ENCODE measurements at places on chromosomes 5 and 9.

DNA sequence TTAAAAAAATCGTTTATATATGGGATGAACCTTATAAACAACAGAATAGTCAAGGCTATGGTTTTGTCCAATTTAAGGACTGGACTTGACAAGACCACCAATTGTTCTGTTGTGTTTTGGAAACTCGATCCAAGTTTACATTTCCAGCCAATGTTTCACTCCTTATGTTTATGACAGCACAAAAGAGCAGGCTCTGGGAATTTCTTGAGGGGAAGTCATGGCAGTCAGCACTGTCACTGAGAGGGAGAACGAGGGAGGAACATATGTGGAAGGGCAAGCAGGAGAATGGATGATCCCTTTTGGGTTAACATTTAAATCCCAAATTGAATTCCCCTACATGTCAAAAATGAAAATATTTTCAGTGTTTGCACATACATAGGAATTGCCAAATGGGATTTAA is 292.5 kb downstream of the MARCHF11 start:
- no peak for DNase-seq

GRCh38 chr5:36573438-36573837 is 33.0 kb upstream of the SLC1A3 start:
- no peak for DNase-seq

- no peak for DNase-seq
Observed at GRCh38 chr5:151675611-151676313, 11.0 kb downstream of the SPARC start.

GRCh38 chr5:151205411-151205810 is 18.5 kb downstream of the CCDC69 start:
- no peak for DNase-seq

GRCh38 chr9:90393365-90394152 is 249.1 kb downstream of the DIRAS2 start:
- no peak for DNase-seq

GRCh38 chr9:122366074-122366660 is 4.7 kb upstream of the PTGS1 start:
- no peak for DNase-seq

DNA sequence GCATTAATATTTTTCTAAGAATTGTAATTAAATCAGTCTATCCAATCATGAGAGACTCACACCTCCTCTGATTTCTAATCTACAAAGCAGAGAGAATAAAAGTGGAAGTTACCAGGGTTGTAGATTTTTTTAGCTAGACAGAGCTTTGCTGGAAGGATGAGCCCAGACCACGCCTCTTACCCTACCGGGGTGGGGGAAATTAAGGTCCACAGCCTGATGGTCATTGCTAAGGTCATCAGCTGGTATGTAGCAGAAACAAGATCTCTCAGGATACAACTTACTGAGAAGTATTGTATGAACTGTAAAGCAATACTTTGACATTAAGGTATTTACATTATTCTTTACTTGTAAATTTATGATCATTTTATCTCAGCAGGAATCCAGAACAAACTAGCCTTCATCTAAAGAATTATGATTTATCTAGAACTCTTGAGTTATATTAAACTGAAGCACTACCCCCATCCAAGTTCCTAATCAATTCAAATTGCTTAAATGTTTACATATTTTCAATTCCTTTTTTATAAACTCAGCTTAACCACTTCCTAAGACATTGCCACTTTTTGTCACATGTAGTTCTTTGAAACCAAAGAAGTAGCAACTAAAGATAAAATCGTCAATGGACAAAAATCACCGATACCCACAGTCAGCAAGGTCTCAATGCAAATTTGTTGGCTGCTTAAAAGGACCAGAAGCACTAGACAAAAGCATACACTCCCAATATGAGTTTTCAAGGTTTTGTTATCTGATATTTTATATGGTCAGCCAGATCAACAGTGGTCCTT is 225.8 kb upstream of the DAPK1 start:
- no peak for DNase-seq

- DNase-seq, result no peak
Observed at GRCh38 chr9:130129432-130130061, 42.7 kb upstream of the NCS1 start.

- no peak for DNase-seq
Observed at GRCh38 chr9:17230646-17231045, 95.8 kb downstream of the CNTLN start.

- no peak for DNase-seq
Observed at GRCh38 chr9:83035143-83035542, 27.8 kb downstream of the RASEF start.

GRCh38 chr5:660491-661030 is 32.6 kb downstream of the TPPP start:
- DNase-seq, result no peak

GRCh38 chr9:89026876-89027275 is 35.6 kb downstream of the S1PR3 start:
- no peak for DNase-seq

DNA sequence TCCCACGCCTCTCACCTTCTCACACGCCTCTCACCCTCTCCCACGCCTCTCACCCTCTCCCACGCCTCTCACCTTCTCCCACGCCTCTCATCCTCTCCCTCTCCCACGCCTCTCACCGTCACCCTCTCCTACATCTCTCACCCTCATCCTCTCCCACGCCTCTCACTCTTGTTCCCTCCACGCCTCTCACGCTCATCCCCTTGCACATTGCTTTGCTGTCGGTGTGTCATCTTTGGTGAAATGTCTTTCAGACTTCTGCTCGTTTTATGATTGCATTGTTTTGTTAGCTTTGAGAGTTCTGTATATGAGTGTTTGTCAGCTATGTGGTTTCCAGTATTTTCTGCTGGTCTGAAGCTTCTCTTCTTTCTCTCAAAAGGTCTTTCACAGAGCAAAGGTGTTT is 102.7 kb downstream of the EHMT1 start:
- DNase-seq, result no peak

DNA sequence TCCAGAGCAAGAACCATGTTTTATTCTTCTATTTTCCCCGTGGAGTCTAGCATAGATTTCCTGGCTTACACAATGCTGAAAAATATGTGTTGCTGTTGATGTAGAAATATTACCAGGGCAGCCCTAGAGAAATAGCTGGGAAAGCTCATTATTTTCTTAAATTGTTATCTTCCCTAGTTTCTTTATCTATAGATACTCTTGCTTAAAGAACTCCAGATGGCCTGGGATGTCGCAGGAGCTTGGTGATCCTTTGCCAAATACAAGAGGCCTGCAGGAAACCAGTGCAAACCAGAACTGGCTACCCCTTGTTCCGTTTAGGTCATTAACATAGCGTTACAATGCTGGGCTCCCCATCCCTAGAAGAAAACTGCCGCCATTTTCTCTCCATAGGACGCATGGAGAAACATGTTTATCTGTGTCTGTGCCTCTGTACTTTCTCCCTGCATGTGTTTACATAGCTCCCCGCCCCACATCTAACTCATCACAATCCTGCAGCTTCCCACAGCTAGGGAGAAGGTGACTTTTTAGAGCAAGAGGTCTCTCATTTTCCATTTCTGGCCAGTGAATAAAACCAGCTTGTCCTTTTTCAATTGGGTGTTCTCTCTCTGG is 6.4 kb downstream of the PRLR start:
- no peak for DNase-seq

DNA sequence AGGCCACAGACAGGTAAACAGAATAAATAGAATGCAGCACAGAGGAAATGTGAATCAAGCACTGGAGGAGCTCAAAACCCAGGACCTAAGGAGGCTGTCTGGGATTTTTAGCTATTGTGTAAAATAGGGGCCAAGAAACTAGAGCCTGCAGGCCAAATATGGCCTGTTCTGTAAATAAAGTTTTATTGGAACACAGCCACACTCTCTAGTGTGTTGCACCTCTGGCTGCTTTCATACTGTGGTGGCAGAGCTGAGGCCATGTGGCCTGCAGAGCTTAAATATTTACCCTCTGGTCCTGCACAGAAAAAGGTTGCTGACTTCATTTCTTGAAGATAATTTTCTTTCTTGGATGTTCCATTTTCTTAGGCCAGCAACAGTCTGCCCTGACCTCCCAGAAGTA is 136.4 kb downstream of the WDR41 start:
- DNase-seq, result no peak

GRCh38 chr9:108691614-108692013 is 164.2 kb downstream of the ACTL7B start:
- DNase-seq, result no peak

GRCh38 chr5:458547-459353 is 15.8 kb downstream of the EXOC3 start:
- no peak for DNase-seq

DNA sequence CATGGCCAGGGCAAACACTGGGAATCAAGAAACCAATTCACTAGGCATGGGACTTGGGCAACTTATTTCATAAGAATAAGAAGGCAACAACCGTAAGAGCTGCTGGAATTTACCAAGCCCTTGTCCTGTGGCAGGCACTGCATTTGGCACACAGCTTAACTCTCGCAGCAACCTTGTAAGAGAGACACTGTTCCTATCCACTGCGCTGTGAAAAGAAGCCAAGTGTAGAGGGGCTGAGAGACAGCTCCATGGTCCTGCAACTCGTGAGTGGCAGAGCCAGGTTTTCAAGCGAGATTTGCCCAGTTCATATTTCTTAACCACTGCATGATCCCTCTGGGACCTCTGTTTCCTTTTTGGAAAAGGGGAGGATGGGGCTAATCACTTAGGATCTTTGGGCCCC is 129.3 kb upstream of the STC2 start:
- DNase-seq, result no peak

DNA sequence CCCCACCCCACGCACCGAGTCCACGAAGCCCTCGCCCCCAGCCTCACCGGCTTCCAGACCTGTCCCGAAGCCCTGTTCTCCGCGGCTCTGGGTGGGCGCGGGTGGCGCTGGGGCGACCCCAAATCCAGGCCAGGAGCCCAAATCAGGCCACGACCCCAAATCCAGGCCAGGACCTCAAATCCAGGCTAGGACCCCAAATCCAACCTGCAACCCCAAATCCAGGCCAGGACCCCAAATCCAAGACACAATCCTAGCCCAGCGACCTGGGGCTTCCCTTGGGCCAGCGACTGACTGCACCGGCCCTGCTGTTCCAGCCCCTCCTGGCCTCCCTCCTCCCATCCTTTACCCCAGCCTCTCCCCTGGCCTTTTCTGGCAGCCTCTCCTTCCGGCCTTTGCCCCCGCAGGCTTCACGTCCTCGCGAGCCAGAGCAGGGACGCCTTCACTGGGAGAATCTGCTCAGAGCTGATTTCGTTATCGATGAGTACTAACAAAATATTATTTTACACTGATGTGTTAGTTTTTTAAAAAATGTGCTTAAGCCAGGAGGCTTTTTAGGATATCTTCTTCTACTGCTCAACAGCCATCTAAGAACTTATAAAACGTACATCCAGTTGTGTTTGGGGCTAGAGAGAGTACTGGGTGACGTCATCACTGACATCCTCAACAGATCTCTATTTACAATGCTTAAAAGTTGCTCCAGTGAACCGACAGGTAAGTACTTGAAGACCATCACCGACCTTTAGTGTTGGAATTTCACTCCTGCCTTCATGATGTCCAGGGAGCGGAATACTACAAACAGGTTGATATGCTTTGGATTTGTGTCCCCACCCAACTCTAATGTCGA is 34.7 kb downstream of the TRIP13 start:
- no peak for DNase-seq

DNA sequence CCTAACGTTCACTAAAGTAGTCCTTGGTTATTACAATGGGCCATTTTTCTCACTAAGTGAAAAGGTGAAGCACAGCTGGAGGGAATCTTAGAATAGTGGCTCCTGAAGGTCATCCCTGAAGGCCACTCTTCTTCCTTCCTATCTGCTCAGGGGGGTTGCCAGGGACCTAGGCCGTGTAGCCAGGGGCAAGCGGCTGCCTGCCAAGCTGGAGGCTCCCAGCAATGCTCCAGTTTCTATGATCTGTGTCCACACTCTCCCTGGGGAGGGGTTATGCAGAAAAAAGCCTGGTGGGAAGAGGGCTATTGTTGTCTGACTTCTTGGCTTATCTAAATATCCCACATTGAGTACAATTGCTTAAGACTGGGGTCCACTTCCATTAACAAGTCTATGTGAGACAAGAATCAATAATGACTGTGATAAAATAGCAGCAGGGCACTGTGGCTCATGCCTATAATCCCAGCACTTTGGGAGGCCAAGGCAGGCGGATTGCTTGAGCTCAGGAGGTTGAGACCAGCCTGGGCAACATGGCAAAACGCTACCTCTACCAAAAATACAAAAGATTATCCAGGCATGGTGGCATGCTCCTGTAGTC is 3.8 kb downstream of the NMRK1 start:
- no peak for DNase-seq
